ENCODE measurements at places on chromosomes 6 and 20.

- no peak for DNase-seq
These were observed 20.2 kb upstream of the RREB1 start for GRCh38 chr6:7087491-7087979.

- no peak for DNase-seq
These were observed 22.9 kb downstream of the RAB44 start for GRCh38 chr6:36720251-36721141.

DNA sequence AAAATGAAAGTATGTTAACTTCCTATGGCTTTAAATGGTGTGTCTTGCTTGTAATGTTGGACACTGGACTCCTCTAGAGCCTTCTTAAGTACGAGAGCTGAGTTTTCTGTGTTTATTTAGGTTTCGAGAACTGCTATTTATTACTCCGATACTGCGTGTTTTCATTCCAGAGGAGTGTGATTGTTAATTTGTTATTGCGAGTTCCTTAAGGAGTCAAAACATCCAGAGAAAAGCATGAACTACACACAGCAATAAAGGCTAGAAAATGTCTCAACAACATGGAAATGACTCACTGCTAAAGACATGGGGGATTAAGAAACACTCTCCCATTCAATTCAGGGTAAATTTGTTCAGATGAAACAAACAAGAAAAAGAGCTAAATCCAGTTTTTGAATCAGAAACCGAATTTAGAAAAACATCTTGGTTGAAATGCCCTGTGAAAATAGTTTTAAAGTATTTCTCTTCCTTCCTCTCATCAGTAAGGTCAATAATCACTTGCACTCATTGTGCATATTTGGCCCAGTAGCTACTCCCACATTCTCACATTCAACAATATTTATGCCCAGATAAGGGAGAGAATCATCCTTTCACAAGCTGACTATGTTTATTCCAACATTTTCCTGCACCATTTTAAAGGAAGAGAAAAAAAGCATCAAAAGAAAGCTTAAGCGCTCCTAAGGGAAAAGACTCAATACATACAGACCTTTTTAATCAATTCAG is 36.0 kb downstream of the ATXN1 start:
- no peak for DNase-seq

DNA sequence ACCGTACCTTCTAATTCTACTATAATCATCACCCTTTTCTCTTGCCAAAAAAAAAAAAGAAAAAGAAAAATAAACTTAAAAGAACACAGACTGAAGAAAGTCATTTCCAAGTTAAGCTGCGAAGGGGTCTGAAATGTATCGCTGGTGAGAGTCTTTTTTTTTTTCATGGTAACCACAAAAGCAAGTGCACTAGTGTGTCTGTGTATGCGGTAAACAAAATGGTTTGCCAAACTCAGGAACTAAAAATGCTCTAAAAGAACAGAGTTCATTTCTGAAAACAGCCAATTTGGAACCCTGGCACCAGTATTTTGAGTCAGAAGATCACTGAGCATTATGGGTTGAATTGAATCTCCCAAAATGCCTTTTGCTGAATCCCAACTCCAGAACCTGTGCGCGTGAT is 46.6 kb downstream of the CDH4 start:
- no peak for DNase-seq

- no peak for DNase-seq
These were observed 1.0 kb upstream of the YTHDF1 start for GRCh38 chr20:63216849-63217471.

DNA sequence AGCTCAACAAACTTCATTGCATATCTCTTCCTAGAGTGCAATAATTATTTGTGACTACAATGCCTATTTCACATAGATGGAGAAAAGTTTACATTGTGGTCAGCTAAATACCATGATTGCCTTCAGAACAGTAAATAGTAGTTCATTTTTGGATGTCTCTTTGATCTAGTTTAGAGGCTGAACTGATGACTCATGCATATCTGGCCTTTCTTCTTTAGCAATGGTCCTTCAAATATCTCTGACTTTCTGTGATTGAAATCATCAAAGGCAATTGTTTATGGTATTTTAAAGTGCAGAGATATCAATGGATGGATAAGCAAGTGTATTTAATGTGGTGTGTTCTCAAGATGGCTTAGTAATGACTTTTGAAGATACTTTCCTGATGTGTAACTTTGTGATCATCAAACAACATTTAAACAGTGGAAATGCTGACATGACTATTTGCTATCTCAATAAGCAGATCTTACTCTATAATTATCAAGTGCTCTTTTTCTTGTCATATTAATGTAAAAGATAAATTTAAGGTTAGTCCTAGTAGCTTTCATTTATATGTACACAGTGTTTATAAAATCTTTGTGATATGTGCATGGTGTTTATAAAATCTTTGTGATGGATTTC is 523.7 kb upstream of the SLC35B3 start:
- no peak for DNase-seq

- no peak for DNase-seq
These were observed 192.3 kb downstream of the C6orf118 start for GRCh38 chr6:165117121-165117520.

- no peak for DNase-seq
These were observed 85.8 kb downstream of the CD164 start for GRCh38 chr6:109296452-109296851.

DNA sequence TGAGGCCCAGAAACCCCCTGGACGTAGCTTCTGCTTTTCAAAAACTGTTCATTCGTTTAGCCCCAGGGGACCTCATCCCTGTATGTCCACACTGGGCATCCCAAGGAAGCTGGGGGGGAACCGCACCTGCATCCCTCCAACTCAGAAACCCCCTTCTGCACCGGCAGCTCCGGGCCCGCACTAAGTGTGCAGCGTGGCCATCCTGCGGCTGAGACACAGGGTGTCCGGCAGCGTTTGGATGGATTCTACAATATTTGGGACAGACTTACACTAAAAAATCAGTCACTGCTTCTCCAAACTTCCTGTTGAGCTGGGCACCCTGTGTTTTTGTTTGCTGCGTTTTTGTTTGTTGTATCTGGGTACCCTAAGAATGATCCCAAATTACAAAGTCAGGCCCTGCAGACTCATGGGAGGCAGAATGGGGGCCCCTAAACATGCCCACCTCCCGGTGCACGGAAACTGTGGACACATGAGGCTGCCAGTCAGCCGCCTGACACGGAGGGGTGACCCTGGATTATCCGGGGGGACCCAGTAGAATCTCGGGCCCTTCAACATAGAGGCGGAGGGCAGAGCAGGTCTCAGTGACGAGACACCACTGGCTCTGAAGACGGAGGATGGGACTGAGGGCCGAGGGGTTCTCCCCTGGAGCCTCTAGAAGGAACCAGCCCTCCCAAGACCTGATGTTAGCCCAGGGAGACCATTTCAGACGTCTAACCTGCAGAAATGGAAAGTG is 88.2 kb upstream of the BHLHE23 start:
- DNase-seq: no peak

DNA sequence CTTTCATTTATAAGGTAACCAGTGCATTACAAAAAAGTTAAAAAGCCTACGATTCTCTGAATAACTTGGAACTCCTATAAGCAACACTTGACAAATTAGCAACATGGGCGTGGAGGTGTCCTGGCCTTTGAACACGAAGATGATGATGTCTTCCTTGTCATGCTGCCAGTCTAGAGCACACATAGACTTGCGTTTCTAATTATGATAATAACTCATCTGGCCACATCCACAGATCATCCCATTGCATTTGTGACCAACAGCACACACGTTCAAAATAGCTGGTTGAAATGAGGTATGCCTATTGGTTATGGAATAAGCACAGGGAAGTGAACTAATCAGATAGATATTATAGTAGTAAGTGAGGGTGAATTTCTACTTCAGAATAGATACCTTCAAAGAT is 608.9 kb downstream of the PRKN start:
- DNase-seq: no peak

GRCh38 chr6:33290459-33290858 is 1.1 kb downstream of the PFDN6 start:
- DNase-seq: no peak

GRCh38 chr6:146542881-146543210 is 787 bp upstream of the RAB32 start:
- DNase-seq: no peak

- no peak for DNase-seq
These were observed 370.0 kb upstream of the SULF2 start for GRCh38 chr20:48155268-48155667.

DNA sequence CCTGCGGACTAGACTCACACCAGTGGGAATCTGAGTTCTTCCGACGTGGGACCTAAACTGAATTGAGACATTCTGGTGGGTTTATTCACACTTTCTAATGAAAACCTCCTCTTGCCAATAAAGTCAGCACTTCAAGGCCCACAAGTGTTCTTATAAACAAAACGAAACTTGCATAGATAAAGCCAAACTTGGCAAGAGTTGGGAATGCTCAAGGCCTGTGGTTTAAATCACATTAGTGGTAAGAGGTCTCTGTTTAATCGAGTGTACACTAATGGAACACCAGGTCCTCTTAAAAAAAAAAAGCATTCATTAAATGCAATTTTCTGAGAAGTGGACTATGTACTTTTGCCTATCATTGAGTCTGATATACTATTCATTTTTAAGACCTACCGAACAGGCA is 143.3 kb downstream of the SMOC2 start:
- DNase-seq: no peak

GRCh38 chr20:45407067-45407745 is 883 bp upstream of the DBNDD2 start:
- no peak for DNase-seq

GRCh38 chr6:137904822-137905617 is 38.0 kb downstream of the TNFAIP3 start:
- peak; percentile 62 for DNase-seq

GRCh38 chr6:28369463-28369862 is 19.7 kb downstream of the ZKSCAN3 start:
- no peak for DNase-seq

DNA sequence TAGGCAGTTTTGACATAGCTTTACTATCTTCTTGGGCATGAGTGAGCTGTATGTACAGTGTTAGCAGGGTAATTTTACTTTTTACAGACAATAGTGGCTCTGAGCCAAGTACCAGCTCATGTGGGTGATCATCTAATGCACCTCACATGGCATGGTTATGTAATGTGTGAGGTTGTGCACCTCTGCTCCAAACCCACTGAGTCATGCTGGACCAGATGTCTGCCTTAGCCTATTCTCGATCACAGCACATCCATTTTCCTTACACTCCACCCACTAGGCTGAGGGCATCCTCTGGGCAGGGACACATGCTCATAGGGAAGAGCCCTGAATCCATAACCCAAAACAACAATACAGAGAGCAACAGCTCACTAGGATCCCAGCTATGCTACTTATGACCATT is 71.6 kb upstream of the FBXL4 start:
- no peak for DNase-seq

DNA sequence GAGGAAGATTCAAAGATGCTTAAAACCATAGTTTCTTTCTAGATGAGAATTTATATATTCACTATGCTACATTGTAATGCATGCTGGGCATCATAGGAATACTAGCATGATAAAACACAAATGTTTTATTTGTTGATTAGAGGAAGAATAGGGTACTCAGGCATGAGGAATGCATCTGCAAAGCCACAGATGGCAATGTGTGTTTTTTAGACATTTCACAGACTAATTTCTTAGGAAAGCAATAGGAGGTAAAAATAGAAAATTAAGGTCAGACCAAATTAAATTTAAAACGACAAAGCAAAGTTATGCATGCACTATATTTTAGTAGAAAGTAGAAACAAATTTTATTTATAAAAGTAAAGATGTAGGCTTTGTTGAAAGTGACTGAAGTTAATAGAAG is 2.1 kb downstream of the TTK start:
- DNase-seq: no peak

- no peak for DNase-seq
These were observed 25.4 kb downstream of the MRPL14 start for GRCh38 chr6:44101832-44102231.

DNA sequence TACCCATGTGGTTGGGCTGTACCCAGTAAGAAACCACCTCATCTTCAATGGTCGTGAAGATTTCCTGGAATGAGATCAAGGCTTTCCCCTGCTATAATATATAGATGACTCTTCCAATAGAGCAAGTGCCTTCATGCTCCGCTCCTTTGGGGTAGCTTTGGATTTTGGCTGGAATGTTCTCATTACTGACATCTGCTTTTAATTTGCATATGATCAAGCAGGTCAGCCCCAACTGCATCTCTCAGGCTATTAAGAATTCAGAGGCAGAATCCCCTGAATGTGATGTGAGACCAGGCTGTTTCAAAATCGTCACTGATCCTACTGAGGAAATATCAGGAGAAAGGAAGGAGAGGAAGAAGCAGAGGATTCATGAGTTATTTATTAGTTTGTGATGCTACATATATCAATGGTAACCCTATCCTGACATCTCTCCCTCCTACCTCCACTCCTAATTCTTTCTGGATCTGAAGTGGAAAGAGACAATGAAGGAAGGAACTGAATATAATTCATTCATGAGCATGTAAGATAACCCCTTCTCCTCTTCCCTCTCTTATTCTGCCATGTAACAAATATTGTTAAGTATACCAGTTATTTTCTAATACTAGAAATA is 47.6 kb upstream of the FUCA2 start:
- DNase-seq: no peak

DNA sequence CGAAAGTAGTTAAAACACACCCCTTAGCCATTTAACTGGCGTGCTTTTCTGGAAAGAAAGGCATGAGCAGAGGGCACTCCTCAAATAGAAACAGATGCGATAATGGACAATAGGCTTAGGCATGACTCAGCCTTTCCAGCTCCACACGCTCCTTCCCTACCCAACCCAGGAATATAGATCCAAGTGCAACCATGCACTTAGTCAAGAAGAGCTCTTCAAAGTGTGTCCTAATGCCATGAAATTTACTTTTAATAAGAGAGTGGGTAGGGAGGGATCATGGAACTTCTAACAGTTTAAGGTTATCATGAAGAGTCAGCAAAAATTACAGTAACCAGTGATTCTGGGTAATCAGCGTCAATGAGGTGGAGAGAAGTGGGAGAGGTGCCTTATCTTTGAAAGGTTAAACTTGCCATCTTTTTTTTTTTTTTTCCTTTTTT is 2.4 kb upstream of the EFHC1 start:
- no peak for DNase-seq

DNA sequence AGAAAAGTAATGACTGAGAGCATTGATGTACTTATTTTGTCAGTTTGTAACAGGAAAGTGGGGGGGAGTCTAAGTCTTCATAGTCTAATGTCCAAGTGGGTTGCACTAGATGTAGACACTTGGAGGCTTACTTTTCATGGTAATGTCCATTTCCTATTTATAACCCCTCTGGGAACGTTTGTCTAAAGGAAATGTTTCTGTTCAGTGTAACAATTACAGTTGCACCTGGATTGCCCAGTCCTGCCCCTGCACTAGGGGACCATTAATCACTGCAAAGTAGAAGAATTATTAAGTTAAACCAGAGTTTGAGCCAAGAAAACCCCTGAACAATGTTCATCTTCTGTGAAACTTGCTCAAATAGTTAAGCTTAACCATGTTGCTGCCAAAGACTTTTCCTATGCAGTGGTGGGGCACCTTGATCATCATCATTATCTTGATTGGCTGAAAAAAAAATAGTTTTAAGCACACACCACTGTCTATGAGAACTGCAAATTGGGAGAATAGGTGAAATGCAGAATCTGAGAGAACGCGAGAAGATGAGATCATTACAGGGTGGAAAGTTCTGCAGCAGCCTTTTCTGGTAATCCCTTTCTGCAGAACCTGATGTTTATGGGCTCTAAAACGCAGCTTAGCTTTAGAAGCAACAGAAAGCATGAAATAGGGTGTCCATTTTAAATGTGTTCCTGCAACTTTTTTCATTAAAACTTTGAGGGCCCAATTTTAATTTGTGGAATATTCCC is 106.0 kb downstream of the ZNF217 start:
- DNase-seq: no peak
